ENCODE measurements at places on chromosomes 1 and 21. TPM values are rescaled to one million over a fixed set of nuclear protein-coding genes. Genes with fewer than 3 reads are reported as not detected.

GRCh38 chr21:38839328-38840286 lies 33.9 kb downstream of the ETS2 start:
- H3K36me3 ChIP-seq, result no peaks in the 10 kb centered on the region
- H3K27ac ChIP-seq, result no peak overlapping the region
- DNase-seq, result peak; percentile 43
- H3K4me3 ChIP-seq, result no peak overlapping the region
- no peaks in the 10 kb centered on the region for H3K27me3 ChIP-seq
- no peaks in the 10 kb centered on the region for H3K4me1 ChIP-seq

GRCh38 chr1:44512313-44512885 lies 107.3 kb downstream of the RNF220 start:
- no peaks in the 10 kb centered on the region for H3K36me3 ChIP-seq
- H3K4me3 ChIP-seq, result no peak overlapping the region
- DNase-seq, result no peak
- no peak overlapping the region for H3K27ac ChIP-seq
- H3K4me1 ChIP-seq, result no peaks in the 10 kb centered on the region

DNA sequence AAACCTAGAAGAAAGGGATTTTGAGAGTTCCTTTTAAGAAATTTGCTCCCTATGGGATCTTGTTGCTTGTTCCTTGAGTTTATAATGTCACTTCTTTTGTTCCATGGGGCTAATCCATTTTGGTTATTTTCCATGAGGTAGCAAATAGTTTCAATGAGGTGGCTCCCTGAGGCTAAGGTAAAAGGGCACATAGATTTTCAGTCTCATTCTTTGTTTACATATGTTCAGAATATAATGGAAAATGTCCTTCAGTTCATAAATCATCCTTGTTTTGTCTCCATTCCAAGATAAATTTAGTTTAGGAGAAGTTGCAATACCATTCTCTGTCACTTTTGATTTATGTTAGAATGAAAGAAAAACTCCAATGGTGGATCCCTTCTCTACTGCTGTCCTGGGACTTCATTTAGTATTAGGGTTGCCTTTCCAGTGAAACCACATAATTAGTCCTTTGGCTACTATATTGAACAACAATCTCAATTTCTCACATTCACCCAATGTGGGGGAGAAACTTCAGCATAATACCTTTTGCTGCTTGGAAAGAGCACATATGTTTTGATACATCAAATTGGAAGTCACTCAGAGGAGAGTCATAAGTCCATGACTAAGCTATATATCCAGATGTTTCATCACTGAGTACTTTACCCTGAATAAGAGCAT lies 80.9 kb upstream of the ADAMTS5 start:
- no peaks in the 10 kb centered on the region for H3K27me3 ChIP-seq
- no peak overlapping the region for H3K4me3 ChIP-seq
- DNase-seq, result no peak
- H3K4me1 ChIP-seq, result no peaks in the 10 kb centered on the region
- H3K27ac ChIP-seq, result no peak overlapping the region

DNA sequence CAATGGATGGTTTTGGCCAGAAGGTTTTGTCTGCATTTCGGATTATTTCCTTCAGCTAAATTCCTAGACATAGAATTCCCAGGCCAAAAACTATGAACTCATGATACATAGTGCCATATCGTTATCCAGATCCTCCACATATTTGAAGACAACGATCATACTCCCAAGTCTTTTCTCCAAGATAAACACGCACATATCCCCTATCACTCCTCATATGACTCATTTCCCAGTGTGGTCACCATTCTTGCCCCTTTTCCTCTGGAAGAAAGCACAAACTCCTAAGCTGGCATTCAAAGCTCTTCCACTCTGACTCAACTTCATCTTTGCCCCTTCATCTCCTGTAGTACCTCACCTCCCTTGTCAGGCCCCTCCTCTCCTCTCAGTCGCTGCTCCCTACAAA lies 277.6 kb downstream of the PLPP3 start:
- no peak for DNase-seq
- no peaks in the 10 kb centered on the region for H3K4me1 ChIP-seq
- H3K4me3 ChIP-seq, result no peak overlapping the region
- no peaks in the 10 kb centered on the region for H3K36me3 ChIP-seq
- H3K27me3 ChIP-seq, result no peaks in the 10 kb centered on the region

GRCh38 chr1:1132956-1133750 lies 17.3 kb upstream of the C1orf159 start:
- H3K27me3 ChIP-seq, result no peaks in the 10 kb centered on the region
- peaks cover 21% of the 10 kb centered on the region for H3K4me1 ChIP-seq
- peak; percentile 84 for DNase-seq
- H3K27ac ChIP-seq, result no peak overlapping the region
- no peak overlapping the region for H3K4me3 ChIP-seq

- H3K27me3 ChIP-seq, result no peaks in the 10 kb centered on the region
- no peaks in the 10 kb centered on the region for H3K4me1 ChIP-seq
- H3K27ac ChIP-seq, result no peak overlapping the region
- DNase-seq, result no peak
Measured at GRCh38 chr1:205199090-205199930, 12.2 kb downstream of the DSTYK start.

Gene POU3F1
- not detected for total RNA-seq

Gene EFNA4
- total RNA-seq, result 8.1 TPM

Gene ADCY10
- total RNA-seq, result 0.11 TPM

Gene C1orf226
- 14.3 TPM for total RNA-seq

Measured in upper lobe of left lung (tissue), 6 donors.